ENCODE measurements at places on chromosomes 5 and 9.

GRCh38 chr9:89366711-89367110, 48.4 kb downstream of the SECISBP2 start:
- DNase-seq, result no peak

GRCh38 chr9:134551176-134551575, 90.4 kb upstream of the COL5A1 start:
- DNase-seq, result no peak

DNA sequence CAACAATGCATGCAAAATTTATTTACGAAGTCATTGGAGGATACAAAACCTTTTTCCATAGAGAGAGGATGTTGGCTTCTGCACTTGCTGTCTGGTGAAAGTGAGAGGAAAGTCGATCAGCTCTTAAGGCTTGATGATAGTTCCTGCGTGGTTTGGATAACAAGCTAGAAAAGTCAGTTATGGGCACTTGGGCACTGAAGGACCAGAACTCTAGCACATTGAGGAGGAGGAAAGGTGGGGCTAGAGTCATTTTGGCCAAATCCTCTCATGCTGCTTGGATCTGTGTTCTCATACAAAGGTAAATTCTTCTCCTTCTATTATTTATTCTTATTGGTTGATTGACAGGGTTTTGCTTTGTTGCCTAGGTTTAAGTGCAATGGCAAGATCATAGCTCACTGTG, 245.9 kb upstream of the ADAMTSL1 start:
- DNase-seq, result no peak

GRCh38 chr5:73908395-73908794, 282.4 kb downstream of the ARHGEF28 start:
- DNase-seq, result no peak

- DNase-seq, result peak; percentile 17
Observed at GRCh38 chr5:149261246-149261645, 10.4 kb upstream of the AFAP1L1 start.

- no peak for DNase-seq
Observed at GRCh38 chr5:2164586-2164985, 281.9 kb upstream of the IRX4 start.

- DNase-seq, result no peak
Observed at GRCh38 chr5:1068895-1069719, 42.8 kb downstream of the SLC12A7 start.

DNA sequence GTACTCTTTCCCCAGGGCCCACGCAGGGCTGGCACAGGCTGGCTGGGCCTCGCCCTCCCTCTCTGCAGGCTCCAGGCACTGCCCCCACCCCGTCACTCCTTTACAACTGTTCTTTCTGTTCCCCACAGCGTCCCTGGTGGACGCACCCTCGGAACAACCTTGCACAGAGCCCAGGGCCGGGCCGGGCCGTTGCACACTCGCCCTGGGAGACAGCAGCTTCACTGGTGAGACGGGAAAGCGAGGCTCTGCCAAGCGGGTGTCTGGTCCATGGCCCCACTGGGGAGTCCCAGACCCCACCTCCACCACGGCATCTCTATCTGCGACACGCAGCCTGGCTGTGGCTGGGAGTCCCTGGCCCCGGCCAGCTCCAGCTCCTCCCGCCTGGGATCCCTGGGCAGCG, 18.4 kb upstream of the QSOX2 start:
- DNase-seq, result no peak
